Activated naive CD8-positive, alpha-beta T cell treated with anti-CD3 and anti-CD28 coated beads, Interleukin-2, amount 10 ng/mL, durations not matched to agents 7 days and 5 days (primary cell): ENCODE measurements at places on chromosomes 7 and 10. TPM values are rescaled to one million over a fixed set of nuclear protein-coding genes. Genes with fewer than 3 reads are reported as not detected.

DNA sequence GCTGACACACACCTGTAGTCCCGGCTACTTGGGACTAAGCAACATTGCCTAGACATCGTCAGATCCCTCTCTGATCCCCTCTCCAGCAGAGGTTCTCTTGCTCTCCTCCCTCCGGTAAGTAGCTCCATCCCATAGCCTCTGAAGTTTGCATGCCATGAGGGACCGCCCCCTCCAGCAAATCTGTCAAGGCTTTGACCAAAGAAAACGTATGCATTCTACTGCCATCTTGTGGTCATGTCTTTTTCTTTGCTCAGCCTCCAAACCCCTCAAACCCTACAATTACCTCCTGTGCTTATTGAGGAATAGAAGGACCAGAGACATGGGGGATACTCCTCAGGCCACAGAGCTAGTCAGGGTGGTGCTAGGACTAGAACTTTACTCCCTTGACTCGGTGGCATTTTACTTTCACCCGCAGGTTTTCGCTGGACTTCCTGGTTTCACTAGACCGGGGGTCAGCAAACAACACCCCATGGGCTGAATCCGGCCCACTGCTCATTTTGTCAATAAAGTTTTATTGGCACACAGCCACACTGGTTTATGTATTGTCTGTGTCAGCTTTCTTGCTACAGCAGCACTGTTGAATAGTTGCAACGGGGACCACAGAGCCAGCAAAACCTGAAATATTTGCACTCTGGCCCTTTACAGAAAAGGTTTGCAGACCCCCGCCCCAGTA, 202.6 kb upstream of the FOXK1 start:
- H3K27me3 ChIP-seq = no peaks in the 10 kb centered on the region
- DNase-seq = no peak
- no peak overlapping the region for H3K27ac ChIP-seq
- no peaks in the 10 kb centered on the region for H3K4me1 ChIP-seq

DNA sequence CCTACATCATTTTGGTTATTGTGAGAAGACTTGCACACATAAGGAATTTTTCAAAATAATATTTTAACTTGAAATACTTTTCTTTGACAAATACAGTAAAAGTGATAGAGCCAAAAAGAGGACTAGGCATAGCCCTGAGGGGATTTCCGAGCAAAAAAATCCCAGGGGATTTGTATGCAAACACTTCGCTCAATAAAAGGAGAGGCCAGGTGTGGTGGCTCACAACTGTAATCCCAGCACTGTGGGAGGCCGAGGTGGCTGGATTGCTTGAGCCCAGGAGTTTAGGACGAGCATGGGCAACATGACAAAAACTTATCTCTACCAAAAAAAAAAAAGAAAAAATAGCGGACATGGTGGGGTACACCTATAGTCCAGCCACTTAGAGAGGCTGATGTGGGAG, 193.0 kb downstream of the PCDH15 start:
- no peak for DNase-seq
- no peaks in the 10 kb centered on the region for H3K27me3 ChIP-seq
- no peaks in the 10 kb centered on the region for H3K36me3 ChIP-seq
- H3K27ac ChIP-seq = no peak overlapping the region

- H3K36me3 ChIP-seq = no peaks in the 10 kb centered on the region
- no peak for DNase-seq
- H3K27me3 ChIP-seq = no peaks in the 10 kb centered on the region
These were observed 54.9 kb downstream of the SEM1 start for GRCh38 chr7:96654630-96655188.

GRCh38 chr10:5615316-5615715, 51.1 kb downstream of the ASB13 start:
- peak overlapping the region; percentile 70 for H3K27ac ChIP-seq
- H3K27me3 ChIP-seq = peaks cover 7% of the 10 kb centered on the region
- no peak overlapping the region for H3K4me3 ChIP-seq
- no peaks in the 10 kb centered on the region for H3K36me3 ChIP-seq

DNA sequence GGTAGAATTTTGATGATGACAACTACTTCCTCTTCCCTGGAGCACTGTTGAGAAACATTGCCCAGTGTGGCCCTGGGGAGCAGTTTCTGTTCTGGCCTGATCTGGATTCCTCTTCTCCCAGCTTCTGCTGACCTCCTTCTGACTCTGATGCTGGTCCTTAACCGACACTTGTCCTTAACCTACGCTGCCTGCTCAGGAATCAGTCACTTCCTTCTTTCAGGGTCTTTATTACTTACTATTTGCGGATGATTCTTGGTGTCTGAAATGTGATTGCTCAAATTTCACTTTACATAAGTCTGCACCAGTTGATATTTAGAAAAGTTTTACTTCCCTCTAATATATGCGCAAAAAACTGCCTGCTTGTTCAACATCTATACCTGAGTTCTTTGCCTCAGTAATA, 164.1 kb downstream of the PTEN start:
- no peak overlapping the region for H3K27ac ChIP-seq
- no peak for DNase-seq
- H3K36me3 ChIP-seq = no peaks in the 10 kb centered on the region
- peaks cover 9% of the 10 kb centered on the region for H3K4me1 ChIP-seq
- no peak overlapping the region for H3K4me3 ChIP-seq

- peaks cover 80% of the 10 kb centered on the region for H3K27me3 ChIP-seq
- no peak overlapping the region for H3K27ac ChIP-seq
- peak overlapping the region; percentile 48 for H3K4me3 ChIP-seq
- H3K4me1 ChIP-seq = peaks cover 18% of the 10 kb centered on the region
- DNase-seq = no peak
- peaks cover 2% of the 10 kb centered on the region for H3K36me3 ChIP-seq
These were observed 1.2 kb upstream of the SP8 start for GRCh38 chr7:20787660-20788419.

DNA sequence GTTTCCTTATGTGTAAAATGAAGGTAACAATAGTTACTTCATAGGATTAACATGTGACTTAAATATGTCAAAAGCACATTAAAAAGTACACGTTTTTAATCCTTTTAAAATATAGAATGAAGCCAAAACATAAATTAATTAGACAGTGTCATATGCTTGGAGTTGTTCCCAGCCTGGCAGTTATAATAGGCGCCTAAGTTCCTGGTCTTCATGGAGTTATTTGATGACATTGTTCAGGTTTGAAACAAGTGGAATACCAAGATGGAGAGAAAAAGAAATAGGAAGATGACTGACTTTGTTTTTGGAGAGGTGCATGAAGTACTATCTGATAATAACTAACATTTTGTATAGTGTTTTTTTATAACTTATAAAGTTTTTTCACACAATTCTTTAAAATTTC, 67.3 kb downstream of the ZNRF2 start:
- peaks cover 29% of the 10 kb centered on the region for H3K4me1 ChIP-seq
- H3K36me3 ChIP-seq = peaks cover 1% of the 10 kb centered on the region
- no peaks in the 10 kb centered on the region for H3K27me3 ChIP-seq
- no peak overlapping the region for H3K4me3 ChIP-seq

- no peaks in the 10 kb centered on the region for H3K4me1 ChIP-seq
- DNase-seq = no peak
- peaks cover 4% of the 10 kb centered on the region for H3K27me3 ChIP-seq
- no peak overlapping the region for H3K27ac ChIP-seq
- no peak overlapping the region for H3K4me3 ChIP-seq
- H3K36me3 ChIP-seq = no peaks in the 10 kb centered on the region
These were observed 496.7 kb downstream of the SH2D4B start for GRCh38 chr10:81034383-81034782.

GRCh38 chr7:100745184-100745583, 11.8 kb downstream of the ZAN start:
- peaks cover 22% of the 10 kb centered on the region for H3K27me3 ChIP-seq
- peak overlapping the region; percentile 88 for H3K4me3 ChIP-seq
- DNase-seq = peak; percentile 51
- H3K27ac ChIP-seq = peak overlapping the region; percentile 69
- H3K36me3 ChIP-seq = no peaks in the 10 kb centered on the region

- peaks cover 28% of the 10 kb centered on the region for H3K36me3 ChIP-seq
- H3K4me1 ChIP-seq = no peaks in the 10 kb centered on the region
These were observed 14.7 kb downstream of the CUZD1 start for GRCh38 chr10:122830965-122831353.

GRCh38 chr10:88892222-88892967, 12.3 kb downstream of the STAMBPL1 start:
- H3K4me1 ChIP-seq = peaks cover 56% of the 10 kb centered on the region
- no peak for DNase-seq
- H3K36me3 ChIP-seq = peaks cover 51% of the 10 kb centered on the region
- peak overlapping the region; percentile 17 for H3K27ac ChIP-seq

- H3K36me3 ChIP-seq = no peaks in the 10 kb centered on the region
- DNase-seq = no peak
- H3K4me3 ChIP-seq = no peak overlapping the region
- peaks cover 6% of the 10 kb centered on the region for H3K27me3 ChIP-seq
- H3K4me1 ChIP-seq = no peaks in the 10 kb centered on the region
These were observed 167.6 kb downstream of the GRID1 start for GRCh38 chr10:86199041-86199440.

- H3K4me1 ChIP-seq = peaks cover 31% of the 10 kb centered on the region
- peak within 1 kb of the TSS; percentile 79 for H3K4me3 ChIP-seq
- H3K27ac ChIP-seq = peak within 1 kb of the TSS; percentile 84
- H3K27me3 ChIP-seq = no peaks in the 10 kb centered on the region
- DNase-seq = peak; percentile 41
These were observed at the start of gene SUN1 for GRCh38 chr7:832167-832967. SUN1 (plus strand) TSS chr7:832476; CDS start chr7:832525, 49 bp downstream.

GRCh38 chr7:74141705-74142104, 32.5 kb upstream of the EIF4H start:
- DNase-seq = no peak
- H3K27ac ChIP-seq = peak overlapping the region; percentile 54
- H3K4me1 ChIP-seq = peaks cover 3% of the 10 kb centered on the region
- peaks cover 4% of the 10 kb centered on the region for H3K27me3 ChIP-seq
- H3K36me3 ChIP-seq = no peaks in the 10 kb centered on the region

DNA sequence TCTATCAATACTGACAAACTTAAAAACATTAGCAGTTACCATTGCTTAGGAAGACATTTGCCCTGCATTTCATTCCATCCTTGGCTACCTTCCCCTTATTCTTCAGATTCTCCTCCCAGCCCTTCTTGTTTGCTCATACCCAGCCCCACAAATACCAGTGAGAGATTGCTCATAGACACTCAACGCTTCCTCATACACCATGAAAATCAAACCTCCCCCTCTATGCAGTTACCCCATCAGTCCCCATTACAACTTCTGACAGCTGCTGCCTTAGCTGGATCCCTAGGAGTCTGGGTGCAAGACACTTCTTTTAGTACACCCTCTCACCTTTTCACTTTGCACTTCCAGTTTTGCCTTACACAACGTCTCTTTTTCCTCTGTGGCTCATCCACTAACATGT, 28.3 kb upstream of the PIK3CG start:
- no peaks in the 10 kb centered on the region for H3K4me1 ChIP-seq
- peaks cover 4% of the 10 kb centered on the region for H3K36me3 ChIP-seq
- H3K27me3 ChIP-seq = peaks cover 2% of the 10 kb centered on the region
- no peak overlapping the region for H3K4me3 ChIP-seq
- no peak overlapping the region for H3K27ac ChIP-seq
- DNase-seq = no peak

GRCh38 chr10:124000792-124001201, 92.6 kb downstream of the CHST15 start:
- H3K36me3 ChIP-seq = no peaks in the 10 kb centered on the region
- H3K4me1 ChIP-seq = no peaks in the 10 kb centered on the region

DNA sequence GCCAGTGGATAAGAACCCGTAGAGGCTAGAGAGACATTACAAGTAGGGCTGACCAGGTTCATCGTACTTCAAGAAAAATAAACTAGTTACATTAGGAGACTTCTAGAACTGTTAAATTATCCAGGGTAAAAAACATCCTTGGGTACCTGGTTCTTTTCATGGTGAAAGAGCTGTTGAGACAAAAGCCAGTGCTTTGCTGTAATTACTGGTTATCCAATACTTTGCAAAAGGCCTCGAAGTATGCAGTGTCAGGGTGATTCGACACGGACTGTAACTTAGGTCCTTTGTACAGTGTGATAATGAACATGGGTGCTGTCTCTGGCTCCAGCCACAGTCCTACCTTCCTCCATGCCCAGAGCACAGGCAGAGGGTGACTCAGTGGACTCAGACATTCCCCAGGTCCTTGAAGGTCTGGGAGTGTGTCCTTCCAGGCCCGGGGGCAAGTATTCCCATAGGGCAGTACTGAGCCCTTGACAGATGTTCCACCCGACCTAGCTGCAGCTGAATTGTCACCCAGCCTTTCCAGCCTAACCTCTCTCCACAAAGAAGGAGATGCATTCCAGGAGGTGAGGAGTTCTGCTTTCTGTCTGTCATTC, 123.6 kb upstream of the TMEM72 start:
- DNase-seq = no peak
- H3K4me1 ChIP-seq = no peaks in the 10 kb centered on the region
- no peak overlapping the region for H3K4me3 ChIP-seq
- no peak overlapping the region for H3K27ac ChIP-seq
- H3K27me3 ChIP-seq = peaks cover 10% of the 10 kb centered on the region
- no peaks in the 10 kb centered on the region for H3K36me3 ChIP-seq

DNA sequence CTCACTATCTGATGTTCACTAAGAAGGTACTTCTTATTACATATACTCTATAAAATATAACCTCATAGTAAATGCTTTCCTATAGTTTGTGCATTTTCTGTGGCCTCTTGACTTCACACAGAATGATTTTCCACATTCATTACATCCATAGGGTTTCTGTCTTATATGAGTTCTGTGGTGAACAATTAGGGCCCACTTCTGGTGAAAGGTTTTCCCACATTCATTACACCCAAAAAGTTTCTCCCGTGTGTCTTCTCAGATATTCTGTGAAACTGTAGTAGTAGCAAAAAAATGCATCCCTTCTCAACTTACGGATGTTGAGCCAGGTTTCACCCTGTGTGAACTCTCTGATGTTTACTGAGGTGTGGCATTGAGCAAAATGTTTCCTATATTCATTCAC, 119.3 kb downstream of the ZNF33B start:
- DNase-seq = no peak
- H3K4me1 ChIP-seq = no peaks in the 10 kb centered on the region
- H3K27ac ChIP-seq = no peak overlapping the region
- H3K4me3 ChIP-seq = no peak overlapping the region

GRCh38 chr10:113326160-113327111, 226.4 kb upstream of the HABP2 start:
- H3K4me3 ChIP-seq = no peak overlapping the region
- no peaks in the 10 kb centered on the region for H3K36me3 ChIP-seq
- peaks cover 2% of the 10 kb centered on the region for H3K27me3 ChIP-seq
- no peak for DNase-seq
- H3K4me1 ChIP-seq = no peaks in the 10 kb centered on the region

GRCh38 chr7:138417078-138417700, 42.9 kb upstream of the TRIM24 start:
- H3K36me3 ChIP-seq = no peaks in the 10 kb centered on the region
- H3K4me1 ChIP-seq = no peaks in the 10 kb centered on the region
- H3K27me3 ChIP-seq = peaks cover 5% of the 10 kb centered on the region
- no peak overlapping the region for H3K4me3 ChIP-seq
- no peak for DNase-seq

GRCh38 chr7:44622342-44623151, 16.1 kb downstream of the OGDH start:
- DNase-seq = no peak
- H3K4me1 ChIP-seq = peaks cover 49% of the 10 kb centered on the region
- H3K4me3 ChIP-seq = peak overlapping the region; percentile 58
- peak overlapping the region; percentile 92 for H3K27ac ChIP-seq

GRCh38 chr7:47441796-47442604, 139.9 kb downstream of the TNS3 start:
- no peaks in the 10 kb centered on the region for H3K27me3 ChIP-seq
- no peak overlapping the region for H3K27ac ChIP-seq
- no peak overlapping the region for H3K4me3 ChIP-seq
- no peak for DNase-seq
- H3K36me3 ChIP-seq = no peaks in the 10 kb centered on the region
- H3K4me1 ChIP-seq = no peaks in the 10 kb centered on the region

The HOXA3 gene
- total RNA-seq = not detected

The NXPH1 gene
- total RNA-seq = not detected

The TMEM140 gene
- 29.8 TPM for total RNA-seq

The ADCY1 gene
- total RNA-seq = 0.03 TPM

The GIMAP4 gene
- 285 TPM for total RNA-seq

The AGMO gene
- not detected for total RNA-seq

The RHOBTB1 gene
- total RNA-seq = not detected

The TAS2R38 gene
- total RNA-seq = not detected

The UNCX gene
- total RNA-seq = not detected

The OR6V1 gene
- total RNA-seq = not detected

The ADRA2A gene
- total RNA-seq = not detected
